Pons (tissue), 1 donor: ENCODE measurements at places on chromosomes 16 and 17.

GRCh38 chr17:74271281-74271680 is 2.8 kb upstream of the DNAI2 start:
- DNase-seq = no peak

GRCh38 chr17:36993227-36993626 is 44.5 kb downstream of the AATF start:
- DNase-seq = no peak

DNA sequence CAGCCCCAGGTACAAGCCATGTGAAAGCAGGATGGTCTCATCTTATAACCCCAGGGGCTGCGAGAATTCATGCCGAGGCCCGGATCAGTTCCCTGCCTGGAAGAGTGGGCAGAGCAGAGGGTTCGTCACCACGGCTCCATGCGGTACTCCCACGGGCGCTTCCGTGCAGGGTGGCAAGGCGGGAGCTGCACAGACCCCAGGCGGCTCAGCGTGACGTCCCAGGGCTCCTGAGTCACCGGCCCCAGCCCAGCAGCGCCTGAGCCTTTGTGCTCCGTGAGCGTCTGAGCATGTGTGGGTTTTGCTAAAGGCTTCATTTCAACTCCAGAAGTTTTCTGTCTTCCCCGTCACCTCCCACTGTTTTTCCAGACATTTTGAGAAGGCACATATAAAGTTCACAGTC is 71.2 kb upstream of the CHMP6 start:
- no peak for DNase-seq

DNA sequence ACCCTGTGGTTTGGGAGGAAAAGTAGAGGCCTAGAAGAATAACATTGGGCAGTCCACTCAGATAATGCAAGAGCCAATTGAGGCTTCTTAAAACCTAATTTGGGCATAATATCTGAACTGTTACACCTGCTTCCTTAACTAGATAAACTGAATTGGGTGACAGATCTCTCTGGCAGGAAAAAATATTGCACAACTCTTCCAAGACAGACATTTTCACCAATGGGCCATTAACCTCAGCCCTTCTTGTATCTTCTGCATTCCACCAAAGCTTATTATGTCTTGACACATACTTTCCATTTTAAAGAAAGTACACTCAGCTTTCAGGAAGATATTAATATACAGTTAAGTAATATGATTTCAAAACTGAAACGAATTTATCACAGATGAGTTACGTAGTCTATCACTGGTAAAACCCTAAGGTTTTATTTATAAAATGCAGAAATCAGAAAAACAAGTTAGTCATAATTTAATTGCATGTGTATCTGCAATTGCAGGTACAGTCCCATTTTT is 79.9 kb upstream of the MON1B start:
- no peak for DNase-seq

DNA sequence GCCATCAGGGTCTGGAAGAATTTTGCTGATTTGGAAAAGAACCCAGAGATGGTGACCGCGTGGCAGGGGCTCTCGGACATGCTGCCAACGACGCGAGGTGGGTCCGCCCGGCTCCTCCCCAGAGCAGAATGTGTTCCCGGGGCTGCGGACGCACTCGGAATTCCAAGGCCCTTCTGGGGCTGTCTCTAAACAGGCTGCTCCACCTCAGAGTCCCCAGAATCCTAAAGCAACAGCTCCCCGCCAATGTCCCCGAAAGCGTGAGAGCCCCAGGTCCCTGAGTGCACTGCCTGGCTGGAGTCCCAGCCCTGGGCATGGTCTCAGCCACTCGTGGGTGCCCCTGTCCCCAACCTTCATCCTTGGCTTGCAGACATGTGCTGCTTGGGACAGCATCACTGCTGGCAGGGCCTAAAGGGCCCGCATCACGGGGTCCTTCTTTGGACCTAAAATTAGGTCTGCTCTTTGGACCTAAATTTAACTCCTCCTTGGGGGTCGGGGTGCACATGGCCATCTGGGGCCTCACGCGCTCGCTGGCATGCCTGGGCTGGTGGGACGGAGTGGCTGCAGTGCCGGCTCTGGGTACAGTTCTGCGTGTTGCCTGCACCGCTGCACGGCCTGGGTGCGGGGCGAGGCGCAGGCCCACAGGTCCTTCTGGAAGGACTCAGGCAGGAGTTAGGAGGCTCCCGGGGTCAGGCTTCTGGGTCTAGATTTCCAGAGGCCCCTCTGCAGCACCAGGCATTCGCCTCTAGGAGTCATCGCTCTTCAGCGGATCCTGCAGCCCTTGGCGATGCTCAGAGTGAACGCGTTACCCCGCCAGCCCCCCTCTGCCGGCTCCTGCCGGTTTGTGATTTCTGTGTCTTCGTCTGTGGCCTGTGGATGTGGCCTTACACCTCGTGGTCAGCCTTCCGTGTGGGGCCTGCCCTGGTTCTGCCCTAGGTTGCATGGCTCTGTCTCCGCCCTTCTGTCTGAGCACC is 41.9 kb upstream of the CHMP6 start:
- DNase-seq = no peak

DNA sequence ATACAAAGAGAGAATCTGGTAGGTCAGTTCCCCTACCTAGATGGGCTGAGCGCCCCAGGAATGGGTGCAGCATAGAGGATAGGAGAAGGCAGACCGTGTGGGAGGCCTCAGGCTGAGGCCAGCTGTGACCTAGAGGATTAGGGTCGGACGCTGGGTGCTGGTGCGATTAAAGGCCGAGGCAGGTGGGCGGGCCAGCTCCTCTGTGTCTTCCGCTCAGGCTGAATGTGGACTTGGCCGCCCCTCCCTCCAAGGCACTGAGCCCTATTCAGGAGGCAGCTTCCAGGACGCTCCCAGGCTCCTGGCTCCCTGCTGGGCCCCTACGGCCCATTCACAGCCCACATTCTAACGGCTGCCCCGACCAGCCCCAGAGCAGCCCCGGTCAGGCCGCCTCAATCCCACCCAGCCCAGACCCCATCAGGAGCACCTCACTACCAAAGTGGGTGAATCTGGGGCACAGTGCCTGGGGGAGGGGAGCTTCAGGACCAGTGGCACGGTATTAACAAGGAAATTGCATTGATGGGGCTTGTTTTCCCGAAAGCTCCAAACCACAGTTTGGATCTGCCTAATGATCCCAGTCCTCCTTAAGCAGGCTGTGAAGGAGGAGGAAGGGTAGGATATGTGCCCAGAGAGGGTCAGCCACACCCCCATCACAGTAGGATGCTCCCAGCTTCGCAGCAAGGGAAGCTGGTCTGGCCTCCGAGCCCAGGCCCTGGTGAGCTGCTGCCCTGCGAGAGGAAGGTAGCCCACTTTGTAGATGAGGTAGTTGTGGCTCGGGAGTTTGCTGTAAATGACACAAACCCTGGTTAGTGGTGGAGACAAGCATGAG is 14.5 kb downstream of the RHBDL3 start:
- DNase-seq = no peak

DNA sequence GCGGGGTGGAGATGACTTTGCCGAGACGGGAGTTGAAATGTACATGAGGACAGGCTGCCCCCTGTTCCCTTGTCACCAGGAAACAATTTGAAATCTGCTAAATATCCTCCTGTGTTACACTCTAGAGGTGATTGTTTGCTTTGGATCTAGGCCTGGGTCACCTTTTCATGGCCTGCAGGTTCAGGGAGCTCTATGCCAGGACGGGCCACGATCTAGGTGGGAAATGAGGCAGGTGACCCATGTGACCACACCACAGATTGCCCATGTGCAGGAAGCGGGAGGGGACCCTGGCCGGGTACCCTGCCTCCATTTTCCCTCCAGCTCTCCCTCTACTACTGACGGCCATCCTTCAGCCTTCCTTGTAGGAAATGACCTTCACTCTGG is 43.4 kb downstream of the MEAK7 start:
- DNase-seq = no peak

DNA sequence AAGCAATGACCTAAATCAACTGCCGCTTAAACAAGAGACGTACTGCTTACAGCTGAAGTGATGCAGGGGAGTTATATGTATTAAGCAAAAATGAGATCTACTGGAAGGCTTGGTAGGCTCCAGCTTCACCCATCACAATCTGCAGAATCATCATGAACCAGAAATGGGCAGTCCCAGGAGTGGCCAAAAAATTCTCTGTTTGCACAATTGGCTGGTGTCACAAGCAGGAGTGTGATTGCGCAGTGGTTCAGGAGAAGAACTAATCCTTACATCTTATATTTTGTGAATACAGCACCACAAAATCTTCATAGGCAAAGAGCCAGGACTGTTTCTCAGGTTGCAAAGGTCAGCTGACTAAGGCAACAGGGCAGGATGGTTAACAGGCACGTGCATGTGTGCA is 75.9 kb downstream of the CES1 start:
- DNase-seq = no peak

DNA sequence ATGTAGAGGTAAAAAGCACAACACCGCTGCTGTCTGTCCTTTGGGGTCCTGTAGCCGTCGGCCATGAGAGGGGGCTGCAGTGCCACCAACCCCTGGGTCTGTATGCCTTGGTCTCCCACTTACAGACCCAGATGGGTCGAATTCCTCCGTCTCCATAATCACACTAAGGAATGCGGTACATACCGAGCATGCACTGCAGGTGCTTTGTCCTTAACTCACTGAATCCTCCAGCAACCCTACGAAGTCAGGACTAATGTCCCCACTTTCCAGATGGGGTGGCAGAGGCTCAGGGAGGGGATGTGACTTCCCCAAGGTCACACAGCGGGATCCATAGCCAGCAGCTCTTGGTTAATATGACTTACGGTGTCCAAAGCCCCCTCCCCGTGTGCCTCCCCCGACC is 219.9 kb upstream of the CIBAR2 start:
- DNase-seq = no peak

DNA sequence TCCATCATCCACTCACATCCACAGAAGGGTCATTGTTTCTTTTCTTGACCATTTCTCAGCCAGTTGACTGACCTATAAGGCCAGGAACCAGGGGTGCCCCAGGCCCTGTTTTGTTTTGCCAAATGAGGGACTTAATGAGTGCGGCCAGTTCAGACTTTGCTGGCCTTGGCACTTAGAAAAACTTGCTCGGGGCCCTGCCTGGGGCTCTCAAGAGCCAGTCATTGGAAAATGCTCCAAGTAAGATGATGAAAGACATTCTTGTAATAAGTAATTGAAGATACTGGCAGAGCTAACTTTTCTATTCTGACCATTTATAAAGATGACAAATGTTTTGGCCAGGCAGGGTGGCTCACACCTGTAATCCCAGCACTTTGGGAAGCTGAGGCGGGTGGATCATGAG is 29.0 kb upstream of the CLEC18B start:
- no peak for DNase-seq

- DNase-seq = no peak
These were observed 12.7 kb upstream of the DNAH17 start for GRCh38 chr17:78589885-78590284.

- DNase-seq = no peak
These were observed 59.2 kb upstream of the TOB1 start for GRCh38 chr17:50925296-50925891.

- DNase-seq = no peak
These were observed 68.0 kb downstream of the AMFR start for GRCh38 chr16:56357241-56357764.

DNA sequence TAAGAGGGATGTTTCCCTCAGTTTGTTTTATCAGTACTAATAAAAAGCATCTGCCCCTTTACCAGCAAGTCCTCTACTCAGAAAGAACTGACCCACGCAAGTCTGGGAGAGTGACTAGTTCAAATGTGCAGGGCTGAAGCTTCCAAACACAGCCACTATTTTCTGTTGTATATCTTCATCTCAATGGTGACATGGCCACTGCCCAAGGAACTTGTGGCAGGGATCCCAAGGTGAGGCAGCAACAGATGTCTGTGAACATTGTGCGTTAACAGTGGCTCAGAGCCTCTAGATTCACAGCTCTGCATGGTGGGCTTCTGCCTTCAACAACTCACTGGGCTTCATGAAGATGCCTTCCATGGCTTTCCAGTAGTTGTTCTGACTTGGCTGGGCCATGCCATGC is 3.7 kb upstream of the BLTP2 start:
- no peak for DNase-seq

- no peak for DNase-seq
These were observed 631 bp downstream of the TBL3 start for GRCh38 chr16:1972490-1972877.

- DNase-seq = no peak
These were observed 53.7 kb upstream of the RPL38 start for GRCh38 chr17:74149597-74150427.

- DNase-seq = peak; percentile 71
These were observed 35.1 kb downstream of the IGF2BP1 start for GRCh38 chr17:49031965-49032928.

- DNase-seq = no peak
These were observed 42.4 kb downstream of the RAI1 start for GRCh38 chr17:17723354-17724261.

GRCh38 chr17:42797067-42798007 is 1.2 kb downstream of the COA3 start:
- no peak for DNase-seq

DNA sequence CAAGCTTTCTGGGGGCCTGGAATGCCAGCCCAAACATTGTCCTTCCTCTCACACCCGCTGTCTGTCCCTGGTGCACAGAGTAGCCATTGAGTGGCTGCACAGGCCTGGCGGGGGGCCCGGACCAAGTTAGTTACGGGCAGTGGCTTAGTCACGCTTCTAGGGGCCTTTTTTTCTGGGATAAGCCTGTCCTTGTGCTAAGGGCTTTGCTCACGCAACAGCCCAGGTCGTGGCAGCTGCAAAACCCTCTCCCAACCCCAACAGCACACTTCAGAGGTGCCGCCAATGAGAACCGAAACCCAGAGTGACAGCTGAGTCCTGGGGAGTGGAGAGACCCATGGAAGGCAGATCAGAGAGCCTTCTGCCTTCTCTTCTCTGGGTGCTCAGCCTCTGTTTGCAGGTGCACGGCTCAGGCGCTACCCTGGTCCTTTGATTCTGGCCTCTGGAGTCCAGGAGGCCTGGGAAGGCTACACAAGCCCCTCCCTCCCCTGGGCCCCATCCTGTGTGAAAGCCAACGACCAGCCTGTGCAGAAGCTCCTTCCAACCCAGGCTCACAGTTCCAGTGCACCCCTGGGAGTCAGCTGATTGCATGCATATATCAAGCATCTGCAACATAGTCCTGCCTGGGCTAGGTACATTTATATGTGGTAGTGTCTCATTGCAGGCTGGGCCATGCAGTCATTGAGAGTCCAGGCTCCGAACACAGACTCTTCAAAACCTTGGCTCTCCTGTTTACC is 9.1 kb downstream of the WSCD1 start:
- DNase-seq = peak; percentile 87

DNA sequence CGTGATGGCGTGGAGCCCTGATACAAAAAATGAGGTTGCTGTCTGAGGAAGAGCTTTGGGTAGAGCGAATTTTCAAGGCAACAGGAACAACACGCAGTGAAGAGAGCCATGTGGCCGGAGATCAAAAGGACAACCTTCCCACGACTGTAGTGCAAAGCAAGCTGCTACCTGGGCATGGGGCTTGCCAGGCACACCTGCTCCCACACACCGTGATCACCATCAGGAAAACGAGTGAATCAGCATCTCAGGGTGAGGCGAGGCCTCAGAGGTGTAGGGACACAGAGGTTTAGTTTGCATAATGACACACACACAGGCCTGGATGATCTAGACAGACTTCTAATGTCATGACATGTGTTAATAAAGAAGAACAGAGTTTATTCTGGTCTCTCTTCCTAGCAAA is 65.7 kb downstream of the PARN start:
- no peak for DNase-seq
